ENCODE measurements at places on chromosomes 3 and 15.

DNA sequence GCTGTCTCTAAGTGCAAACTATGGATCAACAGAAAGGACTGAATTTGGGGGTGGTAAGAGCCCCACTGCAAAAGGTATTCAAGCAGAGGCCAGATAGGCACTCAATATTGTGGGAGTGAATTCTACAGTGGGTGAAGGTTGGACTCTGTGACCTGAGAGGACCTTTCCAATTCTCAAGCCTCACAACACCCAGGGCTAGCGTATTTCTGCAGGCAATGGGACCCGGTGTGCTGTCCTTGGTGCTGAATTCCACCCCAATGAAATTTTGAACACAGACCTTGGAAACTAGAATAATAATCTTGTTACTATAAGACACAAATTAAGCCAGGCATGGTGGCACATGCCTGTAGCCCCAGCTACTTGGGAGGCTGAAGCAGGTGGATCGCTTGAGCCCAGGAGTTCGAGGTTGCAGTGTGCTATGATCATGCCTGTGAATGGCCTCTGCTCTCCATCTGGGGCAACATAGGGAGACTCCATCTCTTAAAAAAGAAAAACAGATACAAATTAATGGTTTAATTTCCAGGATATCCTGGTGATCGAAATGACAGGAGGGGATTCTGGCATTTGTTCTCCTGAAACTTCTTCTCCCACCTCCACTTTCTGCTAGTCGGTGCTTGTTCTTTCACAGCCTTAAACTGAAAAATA is 135.4 kb downstream of the RAB11A start:
- DNase-seq, result no peak

DNA sequence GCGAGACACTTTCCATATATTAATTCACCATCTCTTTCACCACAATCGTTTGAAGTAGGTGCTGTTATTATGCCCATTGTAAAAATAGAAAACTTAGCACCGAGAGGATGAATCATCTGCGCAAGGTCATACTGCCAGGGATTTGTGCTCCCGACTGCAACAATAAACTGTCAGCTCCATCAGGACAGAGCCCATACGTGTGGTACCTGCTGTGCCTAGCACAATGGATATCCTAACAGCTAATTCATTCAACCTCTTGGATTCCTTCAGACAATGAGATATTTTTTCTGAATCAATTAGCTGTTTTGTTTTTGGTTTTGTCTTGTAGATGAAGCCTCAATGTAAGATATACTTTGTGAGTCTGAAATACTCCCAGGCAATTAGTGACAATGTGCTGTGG is 32.3 kb upstream of the PROK2 start:
- no peak for DNase-seq

DNA sequence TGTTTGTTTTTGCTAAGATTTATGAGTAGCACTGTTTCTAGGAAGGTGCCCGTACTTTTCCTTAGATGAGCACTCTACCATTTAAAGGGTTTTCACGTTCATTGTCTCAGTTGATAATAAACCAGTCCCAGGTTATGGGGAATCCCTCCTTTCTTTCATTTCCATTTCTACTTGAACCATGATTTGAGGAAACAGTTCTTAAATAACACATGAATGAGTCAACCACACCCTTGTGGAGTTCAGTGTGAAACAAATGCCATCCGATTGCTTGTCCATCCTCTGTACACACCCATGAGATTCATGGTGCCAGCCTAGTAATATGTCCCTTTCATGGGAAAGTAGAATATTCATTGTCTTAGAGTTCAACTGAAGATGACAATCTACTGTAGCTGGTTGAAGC is 23.1 kb downstream of the CMTM8 start:
- no peak for DNase-seq

DNA sequence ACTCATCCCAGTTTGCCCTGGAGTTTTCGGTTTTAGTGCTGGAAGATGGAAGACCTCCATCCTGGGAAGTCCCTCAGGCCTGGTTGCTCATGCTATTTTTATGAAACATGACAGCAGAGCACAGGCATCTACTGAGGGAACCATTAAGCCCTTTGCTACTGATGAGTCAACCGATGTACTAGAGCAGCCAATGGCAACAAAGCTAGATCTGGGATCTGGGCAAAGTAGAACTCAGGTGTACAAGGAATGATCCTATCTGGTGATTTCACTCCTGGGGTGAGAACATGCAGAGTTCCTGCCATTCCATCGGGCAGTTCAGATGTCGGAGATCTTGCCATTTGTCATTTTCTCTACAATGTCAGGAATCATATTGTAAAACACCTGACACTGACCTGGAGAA is 166.2 kb upstream of the NSMCE3 start:
- DNase-seq, result no peak

GRCh38 chr3:3405131-3405530 is 225.6 kb upstream of the CRBN start:
- DNase-seq, result no peak

GRCh38 chr3:106628407-106628806 is 748.8 kb upstream of the CCDC54 start:
- no peak for DNase-seq

DNA sequence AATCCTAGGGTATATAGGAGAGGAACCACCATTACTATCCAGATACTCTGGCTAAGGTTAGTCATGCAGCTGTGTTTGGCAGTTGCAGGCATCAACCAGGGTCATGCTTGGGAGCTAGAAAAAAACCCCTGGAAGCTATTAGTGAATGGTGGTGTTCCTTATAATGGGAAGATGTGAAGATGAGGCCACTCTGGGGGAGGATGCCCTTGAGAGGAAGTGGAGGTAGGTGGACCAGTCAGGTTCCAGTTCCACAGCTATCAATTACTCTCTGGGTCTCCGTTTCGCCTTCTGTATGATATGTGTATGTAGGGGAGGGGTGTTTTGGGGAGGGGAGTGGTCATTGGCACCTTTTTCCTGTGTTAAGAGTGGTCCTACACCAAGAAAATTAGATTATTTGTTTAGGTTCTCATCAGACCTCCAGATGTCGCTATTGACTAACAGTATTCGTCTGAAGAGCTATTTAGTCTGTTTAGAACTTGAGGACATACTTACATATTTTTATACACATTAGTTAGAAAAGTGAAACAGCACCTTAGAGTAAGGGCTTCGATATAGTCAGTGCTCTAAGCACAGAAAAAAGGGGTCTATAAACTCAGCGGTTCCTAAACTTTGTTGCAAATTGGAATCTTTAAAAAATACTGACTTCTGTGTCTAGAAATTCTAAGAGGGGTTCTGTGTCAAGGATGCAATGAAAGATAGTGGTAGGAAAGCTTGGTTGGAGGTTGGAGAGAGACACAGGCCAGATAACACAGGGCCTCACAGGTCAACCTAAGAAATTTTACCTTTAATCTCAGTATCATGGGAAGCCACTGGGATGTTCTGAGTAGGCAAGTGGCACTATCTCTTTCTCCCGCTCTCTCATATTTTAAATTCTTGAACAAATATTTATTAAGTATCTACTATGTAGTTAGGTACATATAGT is 9.1 kb upstream of the HPS3 start:
- DNase-seq, result peak; percentile 12

GRCh38 chr15:58214591-58215340 is 76.6 kb downstream of the AQP9 start:
- no peak for DNase-seq

GRCh38 chr3:159825216-159825854 is 163.3 kb upstream of the IL12A start:
- DNase-seq, result no peak

DNA sequence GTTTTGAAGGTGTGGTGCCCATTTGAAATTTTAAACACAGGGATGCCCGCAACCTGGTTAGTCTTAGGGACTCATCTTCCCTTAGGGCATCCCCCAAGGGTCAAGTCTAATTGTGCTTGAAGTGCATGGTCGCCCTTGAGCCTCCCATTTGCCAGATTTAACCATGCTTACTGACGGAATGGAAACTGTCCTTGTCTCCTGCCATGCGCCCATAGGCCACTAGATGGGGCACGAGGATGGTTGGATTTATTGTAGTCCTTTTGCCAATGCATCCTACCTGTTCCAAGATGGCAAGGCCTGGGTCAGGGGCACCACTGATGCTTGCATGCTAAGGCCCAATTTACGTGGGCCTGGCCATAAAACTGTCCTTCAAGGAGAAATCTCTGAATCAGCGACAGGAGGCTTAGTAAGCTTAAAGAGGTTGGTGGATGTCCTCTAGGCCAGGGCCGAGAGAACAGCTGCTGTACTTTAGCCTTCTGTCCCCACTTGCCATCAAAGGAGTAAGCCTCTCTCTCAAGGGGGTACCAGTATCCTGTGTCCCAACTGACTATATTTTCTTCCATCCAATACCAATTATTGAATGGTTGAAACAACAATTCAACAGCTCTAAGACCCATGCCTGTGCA is 355.4 kb downstream of the OTOL1 start:
- no peak for DNase-seq

DNA sequence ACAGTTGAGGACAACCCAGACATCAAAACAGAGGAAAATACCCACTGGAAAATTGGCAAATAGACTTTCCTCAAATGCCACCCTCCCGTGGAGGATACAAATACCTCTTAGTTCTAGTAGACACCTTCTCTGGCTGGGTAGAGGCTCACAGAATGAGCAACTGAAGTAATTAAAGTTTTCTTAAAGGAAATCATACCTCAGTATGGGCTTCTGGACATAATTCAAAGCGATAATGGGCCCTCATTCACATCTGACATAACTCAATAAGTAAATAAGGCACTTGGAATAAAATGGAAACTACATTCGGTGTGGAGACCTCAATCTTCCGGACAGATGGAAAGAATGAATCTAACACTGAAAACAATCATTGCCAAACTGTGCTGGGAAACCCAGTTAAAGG is 115.2 kb upstream of the PLCL2 start:
- DNase-seq, result no peak

DNA sequence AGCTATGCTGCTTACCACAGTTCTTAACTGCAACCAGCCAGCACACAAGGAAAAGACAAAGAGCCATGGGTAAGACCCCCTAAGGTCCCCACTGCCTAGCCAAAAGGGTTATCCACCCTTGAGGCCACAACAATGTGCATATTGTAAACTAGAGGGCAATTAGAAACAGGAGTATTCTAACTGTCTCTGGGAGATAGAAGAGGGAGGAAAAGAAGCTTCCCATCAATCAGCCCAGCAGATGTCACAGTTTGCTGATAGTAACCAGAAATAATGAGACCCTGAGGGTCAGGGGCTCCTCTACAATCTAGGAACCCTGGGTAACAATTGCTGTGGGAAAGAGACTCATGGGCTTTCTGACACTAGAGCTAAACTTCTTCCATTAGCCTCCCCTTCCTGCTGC is 20.6 kb upstream of the IFT57 start:
- no peak for DNase-seq

DNA sequence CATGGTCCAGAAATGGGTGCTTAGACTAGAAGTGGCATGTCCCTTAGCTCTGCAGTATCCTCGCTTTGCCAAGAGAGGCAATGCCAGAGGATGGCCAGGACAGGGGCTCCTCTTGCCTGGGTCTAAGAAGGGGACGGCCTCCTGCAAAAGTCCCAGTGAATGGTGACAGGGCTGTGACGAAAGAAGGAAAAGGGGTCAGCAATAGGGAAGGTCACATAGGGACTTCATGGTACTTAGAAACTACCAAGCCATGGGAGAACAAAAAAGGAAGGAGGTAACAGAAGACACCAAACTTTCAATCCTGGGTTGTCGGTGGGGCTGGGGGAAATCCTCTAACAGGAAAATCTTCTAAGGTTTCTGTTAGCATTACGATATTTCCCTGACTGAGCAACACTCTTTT is 36.2 kb upstream of the ATOSA start:
- DNase-seq, result no peak

GRCh38 chr3:66407611-66408218 is 93.1 kb downstream of the LRIG1 start:
- peak; percentile 74 for DNase-seq

DNA sequence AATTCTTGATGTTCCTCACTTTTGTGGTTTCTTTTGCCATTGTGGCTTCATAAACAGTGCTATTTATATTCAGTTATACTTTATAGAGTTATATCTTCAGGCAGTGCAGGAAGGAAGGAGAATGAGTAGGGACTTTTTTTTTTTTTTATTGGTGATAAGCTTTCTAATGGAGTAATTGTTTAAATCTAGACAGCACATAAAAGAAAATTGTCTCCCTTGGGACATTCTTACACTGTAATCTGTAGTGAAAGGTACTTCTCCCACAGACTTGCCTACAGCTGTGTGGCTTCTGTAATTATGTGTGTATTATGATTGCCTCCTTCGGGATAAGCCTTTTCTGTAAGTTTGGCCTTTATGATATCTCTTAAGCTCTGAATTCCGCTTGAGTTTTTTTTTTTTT is 41.6 kb downstream of the WDR76 start:
- no peak for DNase-seq

GRCh38 chr15:96701443-96701842 is 370.9 kb downstream of the NR2F2 start:
- DNase-seq, result no peak

GRCh38 chr3:13401149-13401548 is 19.0 kb downstream of the NUP210 start:
- no peak for DNase-seq

DNA sequence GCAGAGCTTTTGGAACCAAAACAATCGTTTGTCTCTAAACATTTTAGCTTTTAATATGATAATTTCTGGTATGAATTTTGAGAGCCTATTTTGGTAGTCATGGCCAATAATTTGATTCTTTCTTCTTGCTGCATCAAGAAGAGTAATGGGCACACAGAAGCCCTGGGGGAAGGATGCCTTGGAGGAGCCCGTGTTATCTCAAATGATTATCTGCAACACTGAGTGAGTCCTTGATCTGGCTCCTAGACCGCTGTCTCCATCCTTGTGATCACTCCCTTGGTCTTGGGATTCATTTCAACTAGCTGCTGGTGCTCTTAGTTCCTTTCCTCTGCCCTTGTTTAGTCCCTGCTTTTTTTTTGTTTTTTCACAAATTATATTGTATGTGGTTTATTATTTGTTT is 77.9 kb upstream of the CCNL1 start:
- no peak for DNase-seq

DNA sequence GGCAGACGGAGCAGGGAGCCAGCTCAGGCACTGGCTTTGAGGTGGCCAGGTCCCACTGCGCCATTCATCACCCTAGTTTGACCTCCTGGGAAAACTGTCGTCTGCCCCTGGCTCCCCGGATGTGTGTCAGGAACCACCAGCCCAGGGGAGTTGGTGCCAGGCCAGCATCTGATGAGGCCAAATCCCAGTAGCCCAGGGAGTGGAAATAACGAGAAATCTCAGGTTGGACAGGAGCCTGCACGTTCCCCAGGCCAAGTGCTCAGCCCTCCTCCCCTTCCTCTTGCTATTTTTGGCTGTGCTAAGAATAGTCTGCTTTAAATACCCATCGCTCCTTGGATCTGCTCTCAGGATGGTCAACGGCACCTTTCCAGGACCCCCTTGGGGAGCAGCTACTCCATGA is 93.1 kb upstream of the RPL32 start:
- DNase-seq, result no peak

GRCh38 chr3:112136959-112137693 is 4.1 kb upstream of the GCSAM start:
- no peak for DNase-seq

All from effector CD4-positive, alpha-beta T cell (primary cell).